Omental fat pad (tissue), 4 donors: ENCODE measurements at places on chromosomes 4 and X.

- DNase-seq, result no peak
Observed at GRCh38 chrX:121245763-121246162, 198.4 kb downstream of the GLUD2 start.

GRCh38 chr4:19010761-19011160 is 989.2 kb upstream of the LCORL start:
- no peak for DNase-seq

DNA sequence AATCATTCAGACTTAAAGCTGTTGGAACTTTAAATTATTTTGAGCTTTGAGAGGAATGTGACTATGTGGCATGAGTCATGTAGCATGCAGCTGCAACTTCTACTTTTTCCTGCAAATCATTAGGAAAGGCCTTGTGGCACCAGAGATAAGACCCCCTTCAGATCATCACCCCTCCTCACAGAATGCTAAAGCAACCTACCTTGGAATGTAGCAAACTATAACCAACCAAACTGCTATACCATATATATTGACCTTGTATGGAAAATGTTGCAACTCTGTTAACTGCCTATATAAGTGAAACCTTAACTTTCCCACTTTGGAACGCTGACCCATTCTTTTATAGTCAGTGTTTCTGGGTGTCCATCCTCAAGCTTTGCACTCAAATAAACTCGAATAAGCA is 32.0 kb downstream of the ATXN3L start:
- DNase-seq, result no peak

DNA sequence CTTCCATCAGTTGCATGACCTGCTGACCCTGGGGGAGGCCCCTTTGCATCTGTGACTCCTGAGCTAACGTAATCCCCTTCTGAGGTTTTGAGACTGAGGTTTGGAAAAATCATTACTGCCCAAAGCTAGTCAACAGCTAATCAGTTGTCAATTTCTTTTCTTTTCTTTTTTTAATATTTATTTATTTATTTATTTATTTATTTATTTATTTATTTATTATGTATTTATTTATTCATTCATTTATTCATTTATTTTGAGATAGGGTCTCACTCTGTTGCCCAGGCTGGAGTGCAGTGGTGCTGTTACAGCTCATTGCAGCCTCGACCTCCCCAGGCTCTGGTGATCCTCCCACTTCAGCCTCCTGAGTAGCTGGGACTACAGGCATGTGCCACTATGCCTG is 25.1 kb upstream of the FHL1 start:
- no peak for DNase-seq

DNA sequence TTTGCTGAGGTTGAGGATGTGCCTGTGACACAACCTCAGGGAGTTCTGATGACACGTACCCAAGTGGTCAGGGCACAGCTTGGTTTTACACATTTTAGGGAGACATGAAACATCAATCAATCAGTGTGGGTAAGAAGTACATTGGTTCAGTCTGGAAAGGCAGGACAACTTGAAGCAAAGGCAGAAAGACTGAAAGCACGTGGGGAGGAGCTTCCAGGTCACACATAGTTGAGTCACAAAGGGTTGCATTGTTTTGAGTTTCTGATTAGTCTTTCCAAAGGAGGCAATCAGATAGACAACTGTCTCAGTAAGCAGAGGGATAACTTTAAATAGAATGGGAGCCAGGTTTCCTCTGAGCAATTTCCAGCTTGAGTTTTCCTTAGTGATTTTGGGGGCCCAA is 1910.0 kb upstream of the AGA start:
- no peak for DNase-seq
